ENCODE measurements at places on chromosomes 5 and 9.
A peak's percentile ranks its signal among the peaks of the same experiment; 100 is the strongest.

DNA sequence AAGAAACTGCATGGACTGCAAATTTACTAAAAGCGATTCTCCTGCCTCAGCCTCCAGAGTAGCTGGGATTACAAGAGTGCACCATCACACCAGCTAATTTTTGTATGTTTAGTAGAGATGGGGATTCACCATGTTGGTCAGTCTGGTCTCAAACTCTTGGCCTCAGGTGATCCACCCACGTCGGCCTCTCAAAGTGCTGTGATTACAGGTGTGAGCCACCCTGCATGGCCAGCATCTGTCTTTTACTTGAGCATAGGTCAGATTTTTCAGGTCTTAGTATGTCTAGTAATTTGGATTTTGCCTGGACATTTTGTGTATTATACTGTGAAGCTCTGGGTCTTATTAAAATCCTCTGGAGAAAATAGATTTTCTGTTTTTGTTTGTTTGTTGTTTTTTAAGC lies 277.8 kb upstream of the VLDLR start:
- DNase-seq = no peak

DNA sequence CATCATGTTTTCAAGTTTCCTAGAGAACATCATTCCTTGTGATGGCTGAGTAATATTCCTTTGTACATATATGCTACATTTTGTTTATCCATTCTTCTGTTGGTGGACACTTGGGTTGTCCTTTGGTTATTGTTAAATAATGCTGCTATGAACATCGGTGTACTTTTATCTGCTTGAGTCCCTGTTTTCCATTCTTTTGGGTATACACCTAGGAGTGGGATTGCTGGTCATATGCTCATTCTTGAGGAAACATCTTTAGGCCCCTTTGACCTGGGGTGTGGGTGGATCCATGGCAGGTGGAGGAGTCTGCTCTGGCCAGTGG lies 25.3 kb downstream of the GALNT12 start:
- DNase-seq = no peak

DNA sequence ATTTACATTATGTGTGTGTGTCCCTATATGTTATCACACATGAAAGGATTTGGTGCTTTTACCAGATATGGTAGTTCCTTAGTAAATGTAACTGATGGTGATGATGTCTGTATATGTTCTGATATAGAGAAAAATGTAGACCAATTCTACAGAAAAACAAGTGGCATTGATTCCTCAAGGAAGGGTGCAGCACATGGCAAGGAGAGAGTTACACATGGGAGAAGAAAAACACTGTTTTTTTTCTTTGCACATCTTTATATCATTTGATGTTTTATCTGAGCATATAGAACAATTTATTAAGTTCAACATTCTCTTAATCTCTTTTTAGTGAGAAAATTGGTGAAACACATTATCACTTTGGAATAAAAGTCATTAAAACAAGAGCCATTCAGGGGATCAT lies 535.0 kb upstream of the KLF4 start:
- DNase-seq = no peak

- no peak for DNase-seq
Measured at GRCh38 chr9:109198736-109199382, 31.8 kb upstream of the FRRS1L start.

GRCh38 chr9:115137526-115137925 lies 19.6 kb upstream of the TNC start:
- DNase-seq = no peak

DNA sequence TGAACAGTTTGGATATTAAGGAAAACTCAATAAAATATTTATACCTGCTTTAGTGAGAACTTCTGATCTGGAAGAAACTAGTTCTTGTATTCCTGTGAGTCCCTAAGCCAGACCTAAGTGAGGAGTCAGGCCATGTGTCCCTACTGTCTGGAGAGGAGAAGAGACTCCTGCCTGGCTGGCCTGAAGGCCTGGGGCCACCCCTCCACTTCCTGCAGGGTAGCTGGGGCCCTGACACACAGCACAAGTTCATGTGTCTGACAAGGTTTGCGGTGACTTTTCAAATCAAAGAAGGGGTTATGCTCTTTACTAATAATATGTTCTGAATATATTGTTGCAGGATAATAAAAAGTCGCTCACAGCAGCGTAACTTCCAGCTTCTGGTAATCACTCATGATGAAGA lies 16.1 kb upstream of the IL13 start:
- DNase-seq = no peak

DNA sequence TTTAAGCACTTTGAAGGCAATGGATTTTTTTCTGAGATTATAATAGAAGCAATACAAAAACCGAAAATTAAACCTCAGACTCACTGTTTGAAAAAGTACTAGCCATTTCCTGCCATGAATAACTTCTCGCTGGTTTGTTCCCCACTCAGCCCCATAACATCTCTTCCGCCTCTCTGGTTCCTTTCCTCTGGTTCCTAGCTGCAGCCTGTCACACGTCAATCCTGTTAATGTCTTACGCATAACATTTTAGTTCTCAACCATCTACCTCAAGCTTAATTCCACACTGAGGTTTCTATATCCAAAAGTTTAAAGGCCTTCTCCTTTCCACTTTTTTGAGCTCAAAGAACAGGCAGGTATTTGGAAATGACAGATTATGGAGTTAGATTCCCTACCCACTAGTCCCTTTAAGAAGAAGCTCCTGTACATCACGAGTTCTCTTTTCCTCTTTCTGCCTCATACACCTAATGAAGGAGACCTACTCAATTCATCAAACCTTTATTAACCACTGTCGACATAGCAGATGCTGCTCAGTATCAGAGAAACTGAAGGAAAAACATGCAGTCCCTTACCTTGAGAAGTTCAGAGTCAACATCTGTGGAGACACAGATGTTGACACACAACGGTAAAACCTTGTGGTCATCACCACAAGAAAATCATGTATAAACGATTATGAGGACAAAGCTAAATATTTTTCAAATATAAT lies 243.0 kb upstream of the PTGER4 start:
- no peak for DNase-seq

- no peak for DNase-seq
Measured at GRCh38 chr5:58244819-58245475, 214.9 kb downstream of the PLK2 start.

DNA sequence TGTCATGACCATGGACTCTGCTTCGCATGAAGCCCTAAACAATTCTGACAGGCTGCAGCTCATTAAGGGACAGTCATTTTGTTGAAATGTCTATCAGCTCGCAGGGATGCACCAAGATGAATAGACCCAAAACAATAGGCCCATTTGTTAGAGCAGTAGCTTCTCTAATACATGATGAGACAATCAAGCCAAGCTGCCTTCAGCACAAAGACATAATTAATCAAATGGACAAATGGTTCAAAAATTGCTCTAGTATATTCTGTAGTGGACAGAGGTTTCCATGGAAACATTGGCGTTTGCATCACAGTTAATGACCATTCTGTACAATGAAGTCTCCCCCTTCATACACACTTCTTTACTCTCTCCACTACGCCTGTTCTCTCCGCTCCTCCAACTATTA lies 274.6 kb downstream of the ANXA1 start:
- no peak for DNase-seq

GRCh38 chr9:122883125-122883524 lies 22.0 kb downstream of the RC3H2 start:
- no peak for DNase-seq

- DNase-seq = no peak
Measured at GRCh38 chr9:136975644-136976043, 1.7 kb upstream of the PTGDS start.

DNA sequence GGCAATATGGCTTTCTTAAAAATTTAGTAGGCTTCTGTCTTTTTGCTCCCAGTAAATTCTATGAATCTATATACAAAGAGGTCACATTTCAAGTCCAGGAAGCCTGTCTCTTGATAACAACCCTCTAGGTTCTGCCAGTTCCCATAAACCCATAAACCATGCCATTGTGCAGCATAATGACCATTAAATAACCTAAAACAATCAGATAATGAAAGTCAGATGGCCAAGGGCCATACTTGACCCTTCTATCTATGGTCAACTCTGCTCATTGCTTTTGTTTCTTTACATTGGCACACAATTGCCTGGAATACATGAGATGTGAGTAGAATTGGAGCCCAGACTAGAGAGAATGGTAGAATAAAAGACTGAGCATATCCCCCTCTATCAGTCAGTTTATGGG lies 305.4 kb upstream of the KIF2A start:
- DNase-seq = no peak

DNA sequence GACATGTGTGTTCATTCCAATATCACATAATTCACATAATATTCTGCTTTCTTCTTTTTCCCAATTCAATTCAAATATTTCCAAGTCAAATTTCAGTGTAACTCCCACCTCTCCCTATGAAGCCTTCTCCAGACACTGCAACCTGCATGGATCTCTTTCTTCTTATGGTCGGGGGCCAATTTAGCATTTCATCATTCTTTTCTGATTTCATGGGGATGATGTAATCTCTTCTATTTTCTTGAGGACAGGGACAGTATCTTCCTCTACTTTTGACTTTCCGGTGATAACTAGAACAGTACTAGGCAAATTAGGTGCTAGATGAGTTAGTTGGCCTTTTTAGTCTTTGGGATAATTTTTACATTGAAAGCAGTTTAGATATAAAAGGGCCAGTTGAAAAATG lies 92.7 kb downstream of the CARTPT start:
- DNase-seq = no peak

DNA sequence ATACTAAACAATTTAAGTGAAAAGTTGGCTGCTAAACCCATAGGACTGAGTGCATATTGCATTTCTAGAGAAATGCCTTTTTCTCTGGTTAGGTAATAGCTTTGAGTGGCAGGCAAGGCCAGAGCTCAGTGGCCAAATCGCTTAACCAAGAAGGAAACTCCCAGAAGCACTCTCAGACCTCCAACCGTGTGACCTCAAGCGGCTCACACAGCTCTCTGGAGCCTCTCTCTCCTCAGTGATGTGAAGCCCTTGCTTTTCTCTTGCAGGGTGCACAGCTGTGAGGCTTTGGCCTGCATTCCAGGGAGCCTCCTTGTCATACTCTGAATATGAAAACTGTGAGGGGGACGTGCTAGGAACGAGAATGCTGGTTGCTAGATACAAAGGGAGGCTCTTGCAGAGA lies 106.7 kb downstream of the INSYN2B start:
- no peak for DNase-seq

- DNase-seq = no peak
Measured at GRCh38 chr9:70010015-70010414, 33.6 kb upstream of the MAMDC2 start.

DNA sequence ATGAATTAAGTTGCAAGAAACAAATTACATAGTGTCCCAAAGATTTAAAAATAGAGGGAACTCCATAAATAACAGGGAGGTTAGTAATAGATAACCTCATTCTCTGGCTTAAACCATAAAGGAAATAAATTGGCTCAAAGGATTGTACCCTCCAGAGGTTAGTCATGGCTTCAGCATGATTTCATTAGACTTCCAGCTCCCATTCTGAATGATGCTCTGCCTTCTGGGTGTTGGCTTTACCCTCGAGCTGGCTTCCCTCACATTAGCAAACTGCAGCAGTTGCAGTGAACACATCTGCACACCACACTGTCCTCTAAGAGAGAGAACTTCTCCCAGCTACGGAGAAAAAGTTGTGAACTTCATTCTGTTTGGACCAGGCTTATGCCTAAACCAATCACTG lies 70.4 kb downstream of the RGS7BP start:
- no peak for DNase-seq

DNA sequence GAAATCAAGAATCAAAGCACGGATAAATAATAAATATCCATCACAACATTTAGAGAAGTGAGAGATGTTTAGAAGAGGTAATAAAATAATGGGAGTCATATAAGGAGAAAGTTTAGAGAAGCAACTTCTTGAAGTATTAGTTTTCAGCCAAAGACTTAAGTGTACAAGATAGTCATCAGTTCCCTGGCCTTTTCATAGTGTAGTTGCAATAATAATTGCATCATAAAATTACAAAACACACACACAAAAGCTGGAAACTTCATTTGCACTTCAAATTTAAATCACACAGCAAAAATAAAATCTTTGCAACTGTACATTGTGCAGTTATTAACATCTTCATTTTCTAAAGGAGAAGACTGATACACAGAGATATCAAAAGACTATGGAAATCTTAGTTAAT lies 319.1 kb upstream of the RGMB start:
- no peak for DNase-seq

GRCh38 chr9:114151426-114151956 lies 3.8 kb upstream of the COL27A1 start:
- no peak for DNase-seq

GRCh38 chr9:83934569-83935275 lies 13.5 kb upstream of the KIF27 start:
- no peak for DNase-seq

DNA sequence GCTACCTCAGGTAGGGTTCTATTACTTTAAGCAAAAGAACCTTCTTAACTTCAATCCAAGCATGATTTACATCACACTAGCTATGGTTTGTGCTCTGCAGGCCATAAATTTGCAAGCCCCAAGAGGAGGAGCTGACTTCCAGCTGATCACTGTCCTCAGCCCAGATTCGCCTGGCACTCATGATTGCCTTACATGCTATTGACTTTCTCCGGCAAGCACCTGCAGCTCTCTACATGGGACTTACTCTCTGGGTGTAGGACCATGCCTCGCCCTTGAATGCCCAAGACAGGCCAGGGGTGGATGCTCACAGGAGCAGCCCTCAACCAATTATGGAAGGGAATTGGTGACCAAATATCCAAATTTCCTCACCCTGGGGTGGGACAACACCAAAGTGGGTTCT lies 99.8 kb downstream of the ESM1 start:
- DNase-seq = no peak

- no peak for DNase-seq
Measured at GRCh38 chr5:75319638-75320037, 17.4 kb upstream of the HMGCR start.

GRCh38 chr9:120946259-120946658 lies 19.7 kb upstream of the TRAF1 start:
- DNase-seq = no peak

- no peak for DNase-seq
Measured at GRCh38 chr9:86521977-86522376, 167.8 kb upstream of the TUT7 start.

DNA sequence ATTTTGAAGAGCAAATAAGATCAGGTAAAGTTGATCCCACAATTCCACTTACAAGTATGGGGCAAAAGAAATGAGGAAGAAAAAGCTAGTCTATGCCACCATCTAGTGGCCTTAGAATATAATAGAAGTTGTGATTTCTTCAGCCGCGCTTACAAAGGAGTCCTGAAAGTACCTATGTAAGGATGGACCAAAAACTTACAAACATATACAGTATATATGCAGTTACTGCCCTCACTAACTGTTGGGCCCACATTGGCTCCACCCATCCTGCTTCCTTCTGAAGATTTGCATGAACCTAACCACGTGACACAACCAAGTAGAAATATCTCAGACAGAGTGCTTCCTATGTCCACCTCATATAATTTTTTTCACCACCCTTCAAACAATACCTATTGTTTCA lies 11.7 kb upstream of the OR13D1 start:
- peak; percentile 0 for DNase-seq

GRCh38 chr5:103208460-103208859 lies 50.1 kb upstream of the MACIR start:
- no peak for DNase-seq
